ENCODE measurements at places on chromosomes 5 and 9.

- no peak for DNase-seq
Observed at GRCh38 chr5:180777475-180777874, 25.1 kb downstream of the MGAT1 start.

- DNase-seq, result no peak
Observed at GRCh38 chr9:127856094-127856728, 1.8 kb upstream of the ENG start.

- no peak for DNase-seq
Observed at GRCh38 chr5:156149213-156149612, 177.8 kb upstream of the SGCD start.

GRCh38 chr5:96476654-96477053, 43.6 kb upstream of the PCSK1 start:
- no peak for DNase-seq

GRCh38 chr5:159601216-159601615, 270.9 kb upstream of the IL12B start:
- DNase-seq, result no peak

DNA sequence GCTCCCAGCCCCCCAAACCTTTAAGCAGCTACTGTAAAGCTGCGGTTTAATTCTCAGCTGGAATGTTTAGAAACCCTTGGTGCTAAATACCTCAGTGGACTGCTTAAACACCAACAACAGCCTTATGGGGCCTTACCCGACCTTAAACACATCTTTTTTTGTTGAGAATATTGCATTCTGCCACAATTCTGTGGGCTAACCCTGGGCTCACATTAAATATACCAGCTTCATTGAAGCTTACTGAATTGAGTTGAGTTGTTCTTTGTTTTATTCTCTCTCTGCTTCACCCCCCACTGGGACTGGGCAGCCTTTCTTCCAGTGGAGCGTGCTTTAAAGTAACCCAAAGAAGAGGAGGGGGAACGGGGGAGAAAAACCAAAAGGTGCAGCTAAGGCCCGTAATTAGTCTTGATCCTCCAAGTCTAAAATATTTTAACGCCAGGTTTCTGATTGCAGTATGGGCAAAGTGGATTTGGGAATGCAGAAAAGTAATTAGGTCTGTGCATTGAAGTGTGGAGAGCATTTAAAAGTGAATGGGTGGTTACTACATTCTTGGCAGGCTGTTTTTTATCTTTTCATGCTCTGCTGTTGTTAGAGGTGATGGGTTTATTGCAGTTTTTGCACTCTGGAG, 281.2 kb downstream of the NR2F1-AS1 start:
- no peak for DNase-seq

GRCh38 chr9:68685770-68686169, 19.3 kb upstream of the PIP5K1B start:
- no peak for DNase-seq

- DNase-seq, result no peak
Observed at GRCh38 chr5:44933686-44934085, 124.9 kb downstream of the MRPS30 start.

- DNase-seq, result no peak
Observed at GRCh38 chr9:97592126-97592525, 41.0 kb downstream of the TSTD2 start.

DNA sequence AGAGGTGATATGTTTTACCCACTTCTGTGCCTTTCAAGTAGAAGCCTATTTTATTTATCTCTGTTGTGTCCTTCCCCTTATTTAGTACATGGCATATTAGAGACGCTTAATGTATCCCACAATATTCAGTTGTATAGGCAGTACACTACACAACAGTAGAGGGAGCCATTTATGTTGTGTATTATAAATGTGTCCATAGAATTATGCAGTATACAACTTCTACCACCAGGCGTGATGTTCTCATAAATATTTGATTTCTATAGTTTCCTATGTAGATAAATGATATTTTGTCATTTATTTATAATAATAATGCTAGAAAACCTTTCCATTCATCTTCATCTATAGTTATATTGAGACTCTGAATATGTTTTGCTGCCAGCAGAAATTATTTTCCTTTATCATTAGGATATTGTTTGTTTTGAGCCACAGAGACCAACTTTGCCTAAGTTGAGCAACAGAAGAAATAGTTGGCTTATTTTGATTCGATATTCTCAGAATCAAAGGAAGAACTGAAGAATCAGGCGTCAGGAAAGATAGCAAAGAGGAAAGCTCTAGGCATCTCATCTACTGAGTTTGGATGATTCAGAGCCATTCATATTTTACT, 81.7 kb downstream of the ADAMTS19 start:
- DNase-seq, result no peak

Data from activated CD4-positive, CD25-positive, alpha-beta regulatory T cell treated with anti-CD3 and anti-CD28 coated beads, Interleukin-2, amount 50 U/mL, for 16 hours (primary cell).